ENCODE measurements at places on chromosomes 6 and 20. TPM values are rescaled to one million over a fixed set of nuclear protein-coding genes. Genes with fewer than 3 reads are reported as not detected.

- no peak for DNase-seq
Observed at GRCh38 chr6:126963077-126963809, 155.2 kb upstream of the RSPO3 start.

The DEFB132 gene
- not detected for total RNA-seq

The PDYN gene
- not detected for total RNA-seq

The KCNG1 gene
- 3.5 TPM for total RNA-seq

Measured in sciatic nerve (tissue), 2 donors.